ENCODE measurements at places on chromosomes 5 and 9. TPM values are rescaled to one million over a fixed set of nuclear protein-coding genes. Genes with fewer than 3 reads are reported as not detected.

- no peak for DNase-seq
Measured at GRCh38 chr9:133880851-133881661, 111.1 kb downstream of the VAV2 start.

GRCh38 chr5:179904463-179905160, 3.1 kb downstream of the TBC1D9B start:
- DNase-seq: no peak

The DMRT3 gene
- total RNA-seq: 0.16 TPM

The TAF11L10 gene
- not detected for total RNA-seq

DNA sequence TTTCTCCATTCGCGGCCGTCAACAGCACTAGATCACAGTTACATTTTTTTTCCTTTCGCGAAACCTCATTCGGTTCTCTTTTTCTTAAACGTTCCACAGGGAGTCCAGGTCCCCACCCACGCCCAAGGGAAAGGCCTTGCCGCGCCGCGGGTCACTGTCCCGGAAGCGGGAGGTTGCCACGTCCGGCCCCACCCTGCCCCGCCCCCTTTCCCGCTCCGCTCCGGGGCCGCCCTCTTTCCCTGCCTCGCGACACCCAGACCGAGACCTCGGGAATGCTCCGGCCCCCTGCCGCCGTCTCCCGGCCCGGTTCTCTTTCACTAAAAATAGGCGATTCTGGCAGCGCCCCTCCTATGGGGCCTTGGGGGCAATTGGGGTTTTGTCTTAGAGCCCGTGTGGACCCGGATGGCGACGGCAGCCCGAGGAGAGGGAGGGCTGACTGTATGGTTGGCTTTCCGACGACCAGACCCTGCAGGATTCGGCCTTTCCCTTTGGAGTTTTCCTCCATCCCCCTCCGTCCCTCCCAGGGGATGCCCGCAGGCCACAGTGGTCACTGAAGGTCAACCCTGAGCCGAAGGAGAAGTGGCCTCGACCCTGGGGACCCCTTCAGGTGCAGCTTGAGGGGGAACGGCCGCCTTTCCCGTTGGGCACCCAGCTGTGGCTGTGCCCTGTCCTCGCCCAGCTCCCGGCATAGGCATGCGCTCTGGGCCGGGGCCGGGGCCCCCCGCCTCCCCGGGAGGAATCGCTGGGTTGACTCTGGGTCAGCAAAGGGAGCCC, 2.8 kb upstream of the RACK1 start:
- DNase-seq: peak; percentile 96

DNA sequence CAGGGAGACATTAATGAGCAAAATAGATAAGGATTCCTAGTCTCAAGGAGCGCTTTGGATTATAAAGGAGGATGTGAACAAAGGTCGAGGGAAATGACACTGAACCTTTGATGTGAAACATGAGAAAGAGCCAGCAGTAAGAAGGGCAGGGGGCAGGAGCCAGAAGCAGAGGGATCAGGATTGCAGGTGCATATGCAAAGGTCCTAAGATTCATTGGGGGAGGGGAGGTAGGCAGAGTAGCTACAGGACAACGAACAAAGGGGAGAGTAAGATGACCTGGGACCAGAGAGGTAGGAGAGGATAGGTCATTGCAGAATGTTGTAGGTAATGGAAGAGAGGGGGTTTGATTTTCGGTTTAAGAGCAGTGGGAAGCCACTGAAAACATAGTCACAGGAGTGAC, 129.2 kb upstream of the TRPM3 start:
- no peak for DNase-seq

The SPIN1 gene
- total RNA-seq: 49.2 TPM

- no peak for DNase-seq
Measured at GRCh38 chr5:84568171-84568570, 183.5 kb upstream of the EDIL3 start.

- DNase-seq: no peak
Measured at GRCh38 chr9:99726758-99727157, 94.9 kb upstream of the NR4A3 start.

The PLAC8L1 gene
- not detected for total RNA-seq

The CCDC192 gene
- not detected for total RNA-seq

The IL13 gene
- total RNA-seq: not detected

DNA sequence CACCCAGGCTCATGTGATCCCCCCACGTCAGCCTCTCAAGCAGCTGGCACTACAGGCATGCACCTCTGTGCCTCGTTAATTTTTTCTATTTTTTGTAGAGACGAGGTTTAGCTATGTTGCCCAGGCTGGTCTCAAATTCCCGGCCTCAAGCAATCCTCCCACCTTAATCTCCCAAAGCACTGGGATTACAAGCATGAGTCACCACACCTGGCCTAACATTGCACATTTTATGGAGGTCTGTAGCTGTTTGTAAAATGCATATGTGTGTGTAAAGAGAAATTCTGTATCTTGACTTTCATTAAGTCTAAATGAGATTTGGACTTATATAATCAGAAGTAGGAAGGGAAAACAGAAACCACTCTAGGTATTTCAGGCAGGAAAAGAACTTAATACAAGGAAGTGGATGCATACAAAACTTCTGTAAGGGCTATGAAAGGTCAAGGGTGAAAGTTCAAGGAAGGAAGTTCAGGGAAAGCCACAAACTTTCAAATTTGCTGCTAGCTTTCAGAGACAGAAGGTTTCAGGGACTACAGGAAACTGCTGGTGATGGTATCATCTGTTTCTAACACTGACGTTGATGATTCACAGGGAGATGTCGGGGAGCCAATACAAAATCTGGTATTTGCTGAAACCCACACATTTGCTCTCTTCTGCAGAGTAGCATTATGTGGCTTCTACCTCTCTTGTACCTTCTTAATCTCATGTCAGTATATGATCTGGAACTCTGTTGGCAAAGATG, 209.4 kb downstream of the PIK3R1 start:
- no peak for DNase-seq

GRCh38 chr5:152838241-152838786, 433.2 kb upstream of the NMUR2 start:
- DNase-seq: no peak

The OR13C9 gene
- total RNA-seq: not detected

DNA sequence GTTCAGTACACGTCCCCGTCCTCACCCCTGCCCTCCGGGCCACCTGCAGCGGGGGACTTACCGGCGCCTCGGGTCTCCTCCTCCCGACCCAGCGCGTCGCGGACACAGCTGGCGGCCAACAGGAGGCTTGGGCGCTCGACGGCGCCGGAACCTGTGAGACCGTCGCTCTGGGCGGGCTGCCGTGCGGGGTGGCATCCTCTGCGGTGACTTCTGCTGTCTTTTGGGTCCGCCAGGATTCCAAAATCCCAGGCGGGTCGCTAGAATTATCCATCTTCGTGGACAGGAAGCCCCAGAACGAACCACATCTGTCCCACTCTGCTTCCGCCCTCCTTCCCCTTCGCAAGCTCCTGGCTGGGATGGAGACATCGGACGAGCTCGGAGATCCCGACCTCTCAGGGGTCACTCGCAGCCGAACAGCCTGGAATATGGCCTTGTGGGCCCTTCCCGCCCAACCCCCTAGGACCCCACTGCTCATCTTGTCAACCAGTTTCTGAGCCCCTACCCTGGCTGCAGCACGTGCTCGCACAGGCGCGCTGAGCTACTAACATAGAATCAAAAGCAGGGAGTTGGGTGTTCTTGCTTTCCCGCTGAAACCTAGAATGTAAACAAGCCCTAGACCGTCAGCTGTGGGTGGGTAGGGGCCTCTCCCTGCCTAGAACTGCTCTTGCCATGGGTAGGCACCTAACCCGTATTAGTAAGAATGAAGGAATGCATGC, 947 bp upstream of the MARCHF3 start:
- DNase-seq: no peak

The HBEGF gene
- 73.9 TPM for total RNA-seq

- no peak for DNase-seq
Measured at GRCh38 chr5:62256161-62257019, 49.6 kb upstream of the KIF2A start.

GRCh38 chr5:179825655-179826182, 5.0 kb downstream of the SQSTM1 start:
- DNase-seq: no peak

DNA sequence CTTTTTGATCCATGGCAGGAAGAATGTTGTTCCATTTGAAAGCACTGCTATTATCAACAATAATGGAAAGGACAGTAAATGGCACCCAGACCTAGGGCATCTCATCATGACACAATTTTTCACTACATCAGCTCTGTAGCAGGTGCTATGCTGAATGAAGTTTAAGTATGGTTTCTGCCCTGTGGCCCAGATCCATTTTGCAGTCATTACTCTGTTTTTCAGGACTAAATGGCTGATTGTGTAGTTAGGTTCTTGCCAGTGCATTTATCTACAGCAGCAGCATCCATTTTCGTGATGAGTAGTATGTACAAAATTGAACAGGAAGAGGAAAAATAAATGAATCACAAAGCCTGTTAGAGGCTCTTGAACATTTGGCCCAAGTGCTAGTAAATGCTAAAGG, 270.5 kb upstream of the CD180 start:
- no peak for DNase-seq

DNA sequence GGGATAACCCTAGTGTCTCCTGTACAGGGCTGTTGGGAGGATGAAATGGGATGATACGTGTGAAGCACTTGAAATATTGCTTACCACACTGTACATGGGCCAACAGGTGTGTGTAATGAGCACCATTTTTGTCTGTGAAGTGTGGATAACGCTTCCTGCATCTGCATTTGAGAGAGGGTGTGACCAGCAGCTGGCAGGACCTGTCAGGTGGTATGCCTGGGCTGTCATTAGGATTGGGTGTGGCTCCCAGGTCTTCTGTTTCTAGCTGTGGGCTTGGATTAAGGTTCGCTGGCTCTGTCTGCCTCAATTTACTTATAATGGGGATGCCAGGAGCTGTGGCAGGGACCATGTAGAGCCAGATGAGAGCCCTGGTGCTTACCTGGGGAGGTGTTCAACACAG, 74.4 kb downstream of the PRRT1B start:
- no peak for DNase-seq

DNA sequence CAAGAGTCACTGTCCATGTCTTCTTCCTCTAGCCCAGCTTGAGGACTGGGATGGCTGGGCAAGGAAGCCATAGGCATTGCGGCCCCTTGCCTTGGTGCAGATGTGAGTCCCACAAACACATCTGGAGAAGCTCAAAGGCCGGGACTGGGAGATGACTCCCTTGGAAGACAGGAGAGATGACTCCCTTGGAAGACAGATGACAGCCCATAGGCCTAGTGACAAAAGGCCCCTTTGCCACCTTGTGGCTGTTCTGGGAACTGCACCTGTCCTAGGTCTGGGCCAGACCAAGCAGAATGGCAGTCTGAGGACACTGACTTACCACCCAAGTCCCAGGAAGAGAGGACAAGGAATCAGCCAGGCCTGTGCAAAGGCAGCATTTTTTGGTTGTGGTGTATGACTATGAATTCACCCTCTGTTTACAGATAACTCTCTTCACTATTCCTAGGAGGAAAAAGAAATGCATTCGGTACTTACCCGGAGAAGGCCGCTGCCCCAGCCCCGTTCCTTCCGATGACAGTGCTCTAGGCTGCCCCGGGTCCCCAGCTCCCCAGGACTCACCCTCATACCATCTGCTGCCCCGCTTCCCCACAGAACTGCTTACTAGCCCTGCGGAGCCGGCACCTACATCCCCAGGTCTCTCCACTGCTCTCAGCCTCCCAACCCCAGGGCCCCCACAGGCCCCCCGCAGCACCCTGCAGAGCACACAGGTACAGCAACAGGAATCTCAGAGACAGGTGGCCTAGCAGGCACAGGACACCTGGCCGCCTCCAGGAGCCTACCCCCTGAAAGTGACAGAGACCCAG, 30.8 kb downstream of the SKP1 start:
- peak; percentile 87 for DNase-seq

DNA sequence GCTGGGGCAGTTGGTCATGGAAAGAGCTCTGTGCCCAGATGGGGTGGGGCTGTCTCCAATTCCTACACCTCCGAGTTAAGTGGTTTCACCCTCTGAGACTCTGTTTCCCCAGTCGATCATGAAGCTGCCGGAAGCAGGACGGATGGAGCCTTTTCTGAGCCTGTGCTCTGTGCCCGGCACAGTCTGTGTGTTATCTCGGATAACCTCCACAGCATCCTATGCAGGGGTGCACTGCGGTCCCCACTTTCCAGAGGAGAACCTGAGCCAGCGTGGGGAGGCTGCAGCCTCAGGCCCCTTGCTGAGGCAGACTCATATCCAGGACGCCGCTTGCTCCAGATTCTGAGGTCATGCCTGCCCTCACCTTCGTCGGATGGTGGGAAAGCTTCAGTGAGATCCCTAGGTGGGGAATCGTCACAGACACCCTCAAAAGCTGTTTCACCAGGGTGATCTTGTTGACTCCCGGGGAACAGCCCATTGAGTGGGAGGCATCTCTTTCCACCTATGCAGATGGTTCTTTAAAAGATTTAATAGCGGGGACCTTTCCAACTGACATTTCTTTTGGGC, 6.9 kb upstream of the COL5A1 start:
- peak; percentile 54 for DNase-seq

DNA sequence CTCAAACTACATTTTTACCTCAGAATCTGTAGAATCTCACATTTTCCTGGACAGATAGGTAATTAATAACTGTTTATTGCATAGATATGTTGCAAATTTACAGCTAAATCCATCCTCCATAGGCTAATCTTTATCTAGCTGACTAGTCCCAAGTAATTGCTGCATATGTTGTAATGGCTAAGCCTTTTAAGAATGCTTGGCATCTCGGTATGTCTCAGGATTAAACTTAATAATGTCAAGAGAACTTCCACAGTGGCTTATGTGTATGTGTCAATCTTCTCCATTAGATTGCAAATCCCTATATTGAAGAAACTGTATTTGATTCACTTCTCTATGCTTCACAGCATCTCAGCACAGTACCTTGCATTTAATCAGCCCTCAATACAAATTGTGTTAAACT, 131.9 kb downstream of the PRDM9 start:
- DNase-seq: no peak

DNA sequence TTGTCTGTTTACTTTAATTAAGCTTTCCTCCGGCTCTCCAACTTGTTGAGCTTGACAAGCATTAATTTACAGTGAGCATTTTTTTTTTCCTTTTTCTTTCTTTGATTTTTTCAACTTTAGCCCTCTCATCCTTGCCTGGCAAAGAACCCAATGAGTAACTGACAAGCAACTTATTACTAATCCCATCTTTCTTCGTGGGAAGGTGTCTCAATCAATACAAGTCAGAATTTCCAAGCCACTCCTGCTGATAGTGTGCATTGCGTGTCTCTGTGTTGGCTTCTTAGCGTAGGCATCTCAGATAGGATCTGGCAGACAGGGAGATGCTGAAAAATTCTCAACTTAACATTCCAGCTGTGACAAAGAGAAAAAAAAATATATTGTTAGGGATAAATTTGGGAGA, 527.7 kb upstream of the WWC1 start:
- no peak for DNase-seq

DNA sequence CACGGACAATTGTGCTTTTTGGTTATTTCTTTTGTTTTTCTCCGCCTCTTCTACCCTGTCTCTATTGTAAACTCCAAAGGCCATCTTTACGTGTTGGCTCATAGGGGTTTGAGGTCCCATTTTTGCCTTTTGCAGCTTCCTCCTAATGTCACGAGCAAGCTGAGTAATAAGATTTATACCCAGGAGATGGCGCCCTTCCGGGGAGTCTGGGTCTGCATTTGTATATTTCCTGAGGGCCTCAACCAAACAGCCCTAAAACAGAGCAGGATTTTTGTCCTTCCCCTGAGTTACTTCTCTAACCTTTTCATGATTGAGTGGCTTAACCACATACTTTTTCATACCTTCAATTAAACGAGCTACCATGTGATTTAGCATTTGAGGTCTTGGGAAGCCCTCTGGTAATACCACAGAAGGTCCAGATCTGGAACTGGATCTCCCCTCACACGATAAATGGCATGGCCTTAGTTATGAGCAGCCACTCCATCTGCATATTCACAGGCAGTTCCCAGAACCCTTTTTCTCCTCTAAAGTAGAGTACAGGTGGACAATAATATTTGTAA, 11.2 kb upstream of the CFAP95 start:
- no peak for DNase-seq

All from cardiac septum (tissue), 1 donor.